Gastroesophageal sphincter (tissue), 4 donors: ENCODE measurements at places on chromosomes 4 and X.

DNA sequence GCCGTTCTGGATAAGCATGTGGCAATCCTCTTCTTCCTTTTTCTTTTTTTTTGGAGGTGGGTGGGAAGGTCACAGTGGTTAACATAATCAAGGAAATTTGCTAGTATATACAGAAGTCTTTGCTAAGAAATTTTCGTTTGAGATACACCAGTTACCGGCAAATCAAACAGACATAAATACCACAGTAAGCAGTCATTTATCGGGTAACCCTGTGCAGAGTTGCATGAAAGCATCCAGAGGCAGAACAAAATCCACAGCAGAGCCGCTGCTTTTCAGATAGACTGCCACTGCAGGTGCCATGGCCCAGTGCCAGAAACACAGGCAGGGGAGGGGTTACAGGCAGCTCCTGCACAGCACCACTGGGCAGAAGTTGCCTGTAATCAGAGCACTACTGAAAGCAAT lies 179.1 kb upstream of the MAB21L2 start:
- ATAC-seq = no peak

- no peak for ATAC-seq
These were observed 40.8 kb downstream of the PSAPL1 start for GRCh38 chr4:7393601-7394575.

- ATAC-seq = peak; percentile 90
These were observed at the start of gene SORCS2 for GRCh38 chr4:7192252-7193029. SORCS2 (plus strand) TSS chr4:7192538.

DNA sequence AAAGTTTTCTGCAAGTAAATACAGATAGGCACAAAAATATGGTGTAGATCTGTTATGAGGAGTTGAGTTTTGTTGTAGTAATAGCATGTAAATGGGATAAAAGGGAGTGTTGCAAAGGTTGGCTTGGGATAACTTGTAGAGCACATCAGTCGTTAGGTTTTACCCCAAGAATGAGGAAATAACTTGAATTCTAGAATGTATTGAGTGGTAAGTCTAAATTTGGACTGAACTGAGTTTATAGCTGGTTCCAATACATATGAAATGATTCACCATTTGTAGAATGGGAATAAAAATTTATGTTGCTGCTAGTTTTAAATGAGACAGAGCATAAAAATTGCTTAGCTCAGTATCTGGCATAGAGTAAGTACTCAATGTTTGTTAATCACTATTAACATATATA lies 719.2 kb downstream of the FSTL5 start:
- no peak for ATAC-seq

DNA sequence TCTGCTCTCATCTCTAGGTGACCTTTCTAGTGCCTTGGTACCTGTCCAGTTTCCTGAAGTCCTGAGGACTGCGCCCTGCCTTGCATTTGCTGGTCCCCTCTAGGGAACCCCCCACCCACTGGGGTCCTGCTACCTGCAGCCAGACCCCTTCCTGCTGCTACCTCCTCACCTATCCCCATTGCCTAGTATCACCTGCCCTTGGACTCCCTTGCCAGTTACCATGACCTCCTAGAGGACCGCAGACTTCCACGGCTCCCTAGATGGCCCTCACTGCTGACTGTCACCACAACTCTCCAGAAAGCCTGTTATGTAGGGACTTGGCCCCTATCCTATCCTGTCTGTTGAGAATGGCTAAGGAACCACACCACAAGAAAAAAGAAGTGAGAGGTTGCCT lies 166.6 kb downstream of the EFNB1 start:
- peak; percentile 2 for ATAC-seq

DNA sequence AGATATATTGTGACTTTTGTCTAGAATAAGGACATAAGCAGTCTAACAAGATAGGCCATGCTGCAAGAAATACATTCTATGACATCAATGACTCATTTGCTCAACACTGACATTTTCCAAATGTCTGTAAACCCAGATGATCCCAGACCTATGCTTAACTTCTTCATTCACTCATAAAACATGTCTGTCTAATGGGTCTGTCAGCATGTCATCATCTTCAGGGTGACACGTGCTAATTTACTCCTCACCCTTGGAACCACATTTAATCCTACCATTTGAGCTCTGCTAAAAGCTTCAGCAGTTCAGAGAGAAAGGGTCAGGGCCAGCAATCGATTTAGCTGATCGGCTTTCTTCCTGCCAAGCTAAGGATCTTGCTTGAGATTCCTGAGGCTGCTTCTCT lies 109.4 kb upstream of the MAP3K15 start:
- ATAC-seq = no peak

- no peak for ATAC-seq
These were observed 103.8 kb downstream of the USP46 start for GRCh38 chr4:52555356-52555716.

DNA sequence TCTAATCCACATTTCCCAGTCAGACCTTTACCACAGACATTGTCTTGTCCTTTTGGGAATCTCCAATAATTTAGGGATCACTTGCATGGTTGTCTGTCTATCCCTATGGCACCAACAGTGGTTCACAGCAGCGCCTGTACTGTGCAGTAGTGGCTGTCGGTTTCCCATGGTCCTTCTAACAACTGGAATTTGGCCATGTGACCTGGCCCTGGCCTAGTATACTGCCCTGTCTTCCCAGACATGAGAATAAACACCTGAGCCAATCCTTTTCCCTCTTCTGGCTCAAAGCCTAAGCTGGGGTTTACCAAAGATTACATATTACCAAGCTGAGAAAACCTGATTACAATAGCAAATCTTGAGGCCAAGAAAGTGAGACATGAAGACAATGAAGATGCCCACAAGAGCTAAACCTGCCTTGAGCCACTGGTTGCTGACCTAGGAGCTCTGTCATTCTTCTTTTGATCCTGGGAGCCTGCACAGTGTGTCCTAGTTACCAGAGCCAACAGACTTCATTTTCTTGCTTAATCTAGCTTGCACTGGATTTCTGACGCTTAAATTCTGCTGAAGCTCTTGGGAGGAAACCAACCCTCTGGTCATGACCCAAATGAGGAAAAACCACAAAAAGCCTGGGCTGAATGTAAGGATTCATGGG lies 92.1 kb downstream of the SCD5 start:
- ATAC-seq = peak; percentile 77

DNA sequence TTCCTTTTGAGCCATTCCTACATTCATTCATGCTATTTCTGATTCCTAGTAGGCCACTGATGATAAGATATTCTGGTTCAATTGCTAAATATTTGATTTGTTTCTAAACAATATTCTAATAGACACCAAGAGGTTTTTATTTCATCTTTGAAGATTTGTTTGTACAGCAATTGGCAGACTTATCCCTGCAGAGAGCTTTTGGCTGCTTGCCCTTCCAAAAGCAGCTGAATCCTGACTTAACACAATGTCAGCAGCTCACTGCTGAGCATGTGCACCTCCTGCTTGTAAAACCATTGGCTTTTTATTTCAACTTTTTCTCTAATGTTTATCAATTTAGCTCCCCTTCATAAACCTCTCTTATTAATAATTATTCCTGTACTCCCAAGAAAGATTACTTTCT lies 45.3 kb downstream of the MMRN1 start:
- ATAC-seq = no peak

DNA sequence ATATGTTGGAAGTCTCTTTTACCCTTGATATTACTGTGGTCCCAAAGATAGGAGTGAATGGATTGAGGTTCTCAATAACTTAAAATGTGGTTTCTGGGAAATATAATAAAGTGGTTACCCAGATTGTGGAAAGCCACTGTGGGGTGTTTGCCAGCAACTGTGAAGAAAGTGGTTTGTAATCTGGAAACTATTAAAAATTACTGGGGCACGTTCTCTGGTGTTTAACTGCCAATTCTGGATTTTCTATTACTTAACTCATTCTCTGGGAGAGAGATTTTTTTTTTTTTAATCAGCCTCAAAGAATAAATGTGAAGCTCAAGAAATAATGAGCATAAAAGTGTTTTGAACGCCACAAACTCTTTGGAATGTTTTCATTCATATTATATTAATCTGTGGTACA lies 4.9 kb upstream of the CXCL6 start:
- no peak for ATAC-seq

DNA sequence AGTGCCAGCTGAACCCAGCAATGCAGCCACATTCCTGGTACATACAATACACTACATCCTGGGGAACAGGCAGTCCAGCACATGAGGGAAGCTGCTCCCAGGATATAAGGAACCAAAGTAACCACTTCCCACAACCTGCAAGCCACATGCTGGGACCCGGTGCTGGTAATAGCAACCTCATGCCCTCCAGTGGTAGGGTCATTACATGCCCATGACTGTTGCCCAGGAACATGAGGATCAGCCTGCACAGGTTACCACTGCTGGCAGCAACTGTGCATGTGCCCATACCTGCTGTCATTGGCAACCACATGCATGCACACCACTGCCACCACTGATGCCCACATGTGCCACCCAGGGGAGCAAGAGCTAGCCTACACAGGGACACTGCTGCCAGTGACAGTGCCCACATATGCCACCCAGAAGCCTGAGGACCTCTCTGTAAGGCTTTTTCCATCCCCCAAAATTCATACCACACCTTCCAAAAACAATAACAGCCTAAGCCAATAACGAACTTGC lies 1982.5 kb downstream of the ARAP2 start:
- no peak for ATAC-seq
